ENCODE measurements at places on chromosomes 16 and 17.

GRCh38 chr16:78524066-78524595, 424.7 kb downstream of the WWOX start:
- no peak for DNase-seq

GRCh38 chr17:17762744-17763105, 74.1 kb downstream of the SREBF1 start:
- no peak for DNase-seq

DNA sequence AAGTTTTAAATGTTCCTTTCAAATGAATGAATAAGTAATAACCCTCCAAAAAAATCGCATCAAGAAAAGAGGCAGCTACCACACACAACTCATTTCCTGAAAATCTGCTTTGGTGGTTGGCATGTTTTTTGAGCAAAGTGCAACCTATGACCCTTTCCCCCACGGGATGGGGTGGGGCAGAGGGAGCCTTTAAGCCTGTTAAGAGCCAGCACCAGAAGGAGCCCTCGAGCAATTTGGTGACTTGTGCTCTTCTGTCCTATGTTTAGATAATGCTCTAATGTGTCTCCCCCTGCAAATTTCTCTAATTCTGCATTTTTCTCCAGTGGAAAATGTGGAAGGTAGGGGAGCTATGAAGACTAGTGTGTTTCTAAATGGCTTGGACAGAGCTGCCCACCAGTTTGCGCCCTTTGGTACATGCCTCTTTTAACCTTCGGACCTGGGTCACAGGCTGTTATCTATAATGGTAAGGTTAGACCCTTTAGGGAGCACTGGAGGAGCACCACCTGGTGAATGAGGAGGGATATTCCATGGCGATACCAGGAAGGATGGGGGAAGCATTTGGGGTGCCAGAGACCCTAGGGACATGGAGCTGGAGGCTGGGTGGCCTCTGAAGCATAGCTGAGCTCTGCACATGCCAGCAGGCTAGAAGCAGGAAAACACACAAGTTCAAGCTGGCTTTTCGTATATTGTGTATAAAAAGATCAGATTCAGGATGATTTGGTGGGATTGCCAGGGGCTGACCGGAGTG, 1.6 kb downstream of the PYCARD start:
- DNase-seq: peak; percentile 49

DNA sequence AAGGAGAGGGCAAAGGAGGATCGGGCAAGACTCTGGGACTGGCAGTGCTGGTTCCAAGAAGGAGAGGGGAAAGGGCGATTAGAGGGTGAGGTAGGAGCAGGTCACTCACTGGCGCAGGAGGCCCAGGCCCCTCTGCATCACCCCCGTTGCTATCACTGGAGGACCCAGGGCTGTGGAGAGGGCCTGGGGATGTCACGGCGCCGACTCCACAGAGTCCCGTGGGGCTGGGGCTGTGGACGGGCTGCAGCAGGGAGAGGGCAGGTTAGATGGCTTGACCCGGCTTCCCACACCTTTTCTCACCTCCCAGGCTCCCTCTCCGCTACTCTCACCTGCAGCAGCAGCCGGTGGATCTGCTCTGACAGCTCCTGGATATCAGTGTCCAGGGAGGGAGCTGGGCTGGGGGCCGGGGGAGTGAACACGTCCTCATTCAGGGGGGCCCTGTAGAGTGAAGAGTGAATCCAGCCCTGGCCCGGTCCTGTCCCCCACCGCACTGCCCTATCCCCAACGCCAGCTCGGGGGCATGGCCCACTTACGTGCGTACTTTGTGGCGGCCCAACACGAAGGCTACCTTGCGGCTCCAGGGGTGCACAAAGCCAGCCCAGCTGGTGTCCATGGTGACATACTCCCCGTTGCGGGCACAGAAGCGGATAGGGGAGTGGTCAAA, 4.9 kb downstream of the PER1 start:
- no peak for DNase-seq

GRCh38 chr17:51647826-51648225, 387.5 kb downstream of the UTP18 start:
- DNase-seq: no peak

- no peak for DNase-seq
Measured at GRCh38 chr16:65409510-65409909, 287.6 kb upstream of the CDH11 start.

- no peak for DNase-seq
Measured at GRCh38 chr16:81994485-81994884, 16.8 kb downstream of the SDR42E1 start.

DNA sequence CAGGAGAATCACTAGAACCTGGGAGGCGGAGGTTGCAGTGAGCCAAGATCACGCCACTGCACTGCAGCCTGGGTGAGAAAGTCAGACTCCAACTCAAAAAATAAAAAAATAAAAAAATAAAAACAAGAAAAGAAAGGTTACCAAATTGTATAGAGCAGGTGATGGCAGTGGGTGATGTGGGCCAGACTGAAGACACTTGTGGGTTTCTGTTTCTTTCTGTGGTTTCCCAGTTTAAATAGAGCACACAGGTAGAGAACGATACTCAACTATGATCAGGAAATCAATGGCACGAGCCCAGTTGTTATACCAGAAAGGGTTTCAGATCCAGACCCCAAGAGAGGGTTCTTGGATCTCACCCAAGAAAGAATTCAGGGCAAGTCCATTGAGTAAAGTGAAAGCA, 32.6 kb downstream of the NUBP1 start:
- DNase-seq: no peak

GRCh38 chr17:73719588-73720071, 75.4 kb upstream of the SDK2 start:
- no peak for DNase-seq

DNA sequence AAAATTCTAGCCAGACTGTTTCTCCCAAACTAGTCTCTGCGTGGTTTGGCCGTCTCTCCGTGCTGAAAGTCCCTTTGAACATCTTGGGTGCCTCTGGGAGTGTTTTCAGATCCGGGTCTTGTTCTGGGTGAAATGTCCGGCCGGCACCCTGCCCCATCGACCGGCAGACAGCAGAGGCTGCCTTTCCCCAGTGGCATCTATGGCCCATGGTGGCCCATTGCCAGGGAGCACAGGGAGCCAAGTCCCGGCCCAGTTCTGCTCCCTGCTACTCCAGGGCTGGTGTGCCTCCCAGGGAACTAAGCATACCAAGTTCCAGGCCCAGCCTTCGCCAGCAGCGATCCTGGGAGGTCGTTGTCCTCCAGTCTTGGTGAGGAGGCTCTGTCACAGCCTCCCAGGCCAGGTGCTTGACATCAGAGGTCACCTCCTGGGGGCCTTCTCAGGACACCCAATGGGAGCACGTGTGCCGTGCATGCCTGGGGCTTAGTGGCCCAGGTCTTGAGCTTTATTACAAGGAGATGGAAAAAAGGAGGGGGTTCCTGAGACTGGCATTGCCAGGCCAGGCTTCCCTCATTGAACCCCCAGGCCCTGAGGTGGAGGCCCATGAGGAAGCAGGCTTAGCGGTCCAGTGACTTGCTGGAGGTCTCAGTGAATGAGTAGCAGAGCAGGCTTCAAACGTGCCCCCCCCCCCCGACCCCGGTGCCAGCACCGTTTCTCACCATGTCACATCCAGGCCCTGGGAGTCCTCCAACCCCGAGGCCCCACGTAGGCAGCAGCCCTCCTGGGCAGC, 54.0 kb downstream of the PGS1 start:
- no peak for DNase-seq

- DNase-seq: no peak
Measured at GRCh38 chr16:24855678-24856077, 9.9 kb downstream of the SLC5A11 start.

GRCh38 chr16:10765772-10766171, 22.1 kb downstream of the NUBP1 start:
- DNase-seq: no peak

GRCh38 chr17:55549140-55549539, 37.9 kb upstream of the SMIM36 start:
- no peak for DNase-seq

DNA sequence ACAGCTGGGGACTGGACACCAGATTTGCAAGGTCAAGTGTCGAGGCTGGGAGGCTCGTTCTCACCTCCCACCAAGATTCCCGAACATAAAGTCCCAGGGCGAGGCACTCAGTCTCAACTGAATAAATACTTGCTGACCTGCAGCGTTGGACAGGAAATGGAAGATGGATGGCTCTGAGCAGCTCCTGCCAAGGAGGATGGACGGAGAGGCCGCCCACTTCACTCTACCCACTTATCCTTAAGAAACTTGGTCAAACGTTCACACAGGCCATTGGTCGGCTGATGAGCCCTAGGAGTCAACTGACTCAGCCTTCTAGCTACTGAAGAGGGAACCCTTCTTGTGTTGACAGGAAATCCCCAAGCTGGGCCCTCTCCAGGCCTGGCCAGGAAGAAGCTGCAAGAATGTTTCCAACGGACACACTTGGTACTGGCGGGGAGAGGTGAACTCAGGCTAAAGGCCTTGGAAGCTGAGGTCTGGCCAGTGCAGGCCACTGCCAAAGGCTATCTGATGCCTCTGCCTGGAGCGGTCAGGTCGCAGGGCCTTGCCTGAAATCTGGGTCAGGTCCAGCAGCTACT, 50.0 kb downstream of the VAC14 start:
- DNase-seq: peak; percentile 78

- no peak for DNase-seq
Measured at GRCh38 chr17:10052106-10052813, 146.1 kb downstream of the GAS7 start.

DNA sequence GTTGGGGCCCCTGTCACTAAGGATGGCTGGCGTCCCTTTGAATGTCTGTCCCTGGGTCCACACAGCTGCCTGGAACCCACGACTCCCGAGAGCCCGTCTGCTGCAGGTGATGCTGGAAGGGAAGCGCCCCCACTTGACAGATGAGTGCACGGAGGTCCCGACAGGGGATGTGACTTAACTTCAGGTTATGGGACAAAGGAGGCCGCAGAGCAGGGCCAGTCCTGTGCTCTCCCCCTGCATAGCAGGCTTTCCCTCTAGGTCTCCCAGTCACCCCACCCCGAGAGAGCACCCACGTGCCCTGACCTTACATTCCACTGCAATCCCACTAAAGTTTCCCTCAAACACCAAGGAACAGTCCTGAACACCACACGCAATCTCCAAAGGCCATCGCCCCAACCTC, 6.0 kb upstream of the RCVRN start:
- DNase-seq: no peak

- DNase-seq: peak; percentile 40
Measured at GRCh38 chr16:66382171-66382965, 15.9 kb downstream of the CDH5 start.

GRCh38 chr17:63623786-63624530, 1.7 kb downstream of the MAP3K3 start:
- DNase-seq: no peak

GRCh38 chr17:82204831-82205719, 7.6 kb downstream of the CCDC57 start:
- no peak for DNase-seq

- DNase-seq: no peak
Measured at GRCh38 chr17:50790618-50791017, 23.3 kb upstream of the ANKRD40CL start.

DNA sequence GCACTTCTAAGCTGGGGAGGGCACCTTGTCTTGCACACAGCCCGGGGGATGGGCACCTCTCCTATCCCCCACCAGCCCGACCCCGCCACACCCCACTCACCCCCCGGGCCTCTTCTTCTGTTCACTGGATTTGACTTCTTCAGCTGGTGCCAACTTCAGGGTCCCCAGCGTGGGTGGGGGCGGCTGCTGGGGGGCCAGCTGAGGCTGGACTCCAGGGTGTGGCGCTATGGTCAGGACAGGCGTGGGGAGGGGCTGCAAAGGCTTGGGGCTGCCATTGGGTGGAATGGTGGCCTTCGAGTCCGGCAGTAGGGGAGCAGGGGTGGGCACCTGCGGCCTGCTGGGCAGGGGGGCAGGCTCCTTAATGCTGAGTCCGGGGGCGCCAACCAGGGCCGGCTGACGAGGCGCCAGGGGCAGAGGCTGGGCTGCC, 6.1 kb downstream of the MNT start:
- no peak for DNase-seq

DNA sequence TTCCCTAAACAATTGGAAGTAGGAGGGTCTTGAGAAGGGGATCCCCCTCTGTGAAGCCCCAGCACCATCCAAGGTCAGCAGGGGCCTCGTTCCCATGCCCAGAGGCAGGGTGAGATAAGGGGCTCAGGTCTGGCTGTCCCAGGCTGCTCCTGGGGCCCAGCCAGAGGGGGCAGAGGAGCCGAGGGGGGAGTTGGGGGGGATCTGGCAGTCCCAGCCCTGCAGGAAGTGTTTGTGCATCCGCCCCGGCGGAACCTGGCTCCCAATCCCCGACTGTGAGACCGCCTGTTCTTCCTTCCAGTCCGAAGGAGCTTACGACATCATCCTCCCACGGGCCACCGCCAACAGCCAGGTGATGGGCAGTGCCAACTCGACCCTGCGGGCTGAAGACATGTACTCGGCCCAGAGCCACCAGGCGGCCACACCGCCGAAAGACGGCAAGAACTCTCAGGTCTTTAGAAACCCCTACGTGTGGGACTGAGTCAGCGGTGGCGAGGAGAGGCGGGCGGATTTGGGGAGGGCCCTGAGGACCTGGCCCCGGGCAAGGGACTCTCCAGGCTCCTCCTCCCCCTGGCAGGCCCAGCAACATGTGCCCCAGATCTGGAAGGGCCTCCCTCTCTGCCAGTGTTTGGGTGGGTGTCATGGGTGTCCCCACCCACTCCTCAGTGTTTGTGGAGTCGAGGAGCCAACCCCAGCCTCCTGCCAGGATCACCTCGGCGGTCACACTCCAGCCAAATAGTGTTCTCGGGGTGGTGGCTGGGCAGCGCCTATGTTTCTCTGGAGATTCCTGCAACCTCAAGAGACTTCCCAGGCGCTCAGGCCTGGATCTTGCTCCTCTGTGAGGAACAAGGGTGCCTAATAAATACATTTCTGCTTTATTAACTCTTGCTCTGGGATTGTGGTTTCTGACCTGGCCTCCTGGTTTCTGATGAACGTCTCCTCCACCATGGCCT, 14.9 kb downstream of the GPRC5C start:
- DNase-seq: no peak

DNA sequence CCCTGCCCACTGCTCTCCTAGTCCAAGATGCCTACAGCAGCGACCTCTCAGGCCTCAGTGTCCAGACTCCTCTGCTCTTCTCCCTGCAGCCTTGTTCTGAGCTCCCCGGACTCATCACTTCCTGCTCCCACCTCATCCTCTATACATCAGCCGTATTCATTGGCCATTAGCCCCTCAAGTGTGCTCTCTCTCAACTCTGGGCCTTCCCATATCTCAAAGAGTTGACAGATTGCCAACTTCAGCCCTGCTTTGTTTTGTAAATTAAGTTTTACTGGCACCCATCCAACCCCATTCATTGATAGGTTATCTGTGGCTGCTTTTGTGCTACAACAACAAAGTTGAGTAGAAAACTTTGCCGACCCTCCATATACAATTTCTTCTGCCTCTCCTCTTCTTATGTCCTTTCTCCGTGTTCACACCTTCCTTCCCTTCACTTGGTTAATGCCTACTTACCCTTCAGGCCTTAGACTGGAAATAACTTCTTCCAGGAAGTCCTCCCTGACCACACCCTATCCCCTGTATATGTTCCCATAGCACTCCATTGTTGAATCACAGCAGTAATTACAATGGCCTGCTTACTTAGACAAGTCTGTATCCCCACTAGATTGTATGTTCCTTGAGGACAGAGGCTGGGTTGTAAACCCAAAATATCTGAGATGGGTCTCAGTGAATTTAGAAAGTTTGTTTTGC, 63.4 kb upstream of the TANC2 start:
- DNase-seq: no peak

Measured in GM03348 (cell line).